A549 treated with CORT108297 at 1 μM for 4 hours (cell line): ENCODE measurements at places on chromosomes 1 and 21. TPM values are rescaled to one million over a fixed set of nuclear protein-coding genes. Genes with fewer than 3 reads are reported as not detected.

F13B gene
- total RNA-seq, result 0.05 to 0.08 TPM (median 0.06 TPM) in 4 of 5 replicates, not detected in the other

LEMD1 gene
- not detected in 5 replicates for total RNA-seq

FCRL2 gene
- not detected in 5 replicates for total RNA-seq

LPAR3 gene
- total RNA-seq, result 0.22 to 0.62 TPM (median 0.26 TPM) in 5 replicates

LIPI gene
- not detected in 5 replicates for total RNA-seq

LRRC3 gene
- total RNA-seq, result 1.3 to 2.3 TPM (median 2.1 TPM) in 5 replicates

SEC16B gene
- total RNA-seq, result 0.62 to 1.2 TPM (median 0.94 TPM) in 5 replicates

SLFNL1 gene
- 0.02 to 0.09 TPM (median 0.05 TPM) in 4 of 5 replicates, not detected in the other for total RNA-seq

ATAD3C gene
- total RNA-seq, result not detected in 5 replicates

SASS6 gene
- 3.5 to 4.9 TPM (median 4.5 TPM) in 5 replicates for total RNA-seq

SETDB1 gene
- total RNA-seq, result 20.7 to 27.7 TPM (median 23.5 TPM) in 5 replicates

CHRM3 gene
- total RNA-seq, result 0.02 to 0.22 TPM (median 0.14 TPM) in 4 of 5 replicates, not detected in the other

NBPF8 gene
- total RNA-seq, result 4.0 to 4.8 TPM (median 4.5 TPM) in 5 replicates

HES2 gene
- 2.2 to 4.6 TPM (median 4.1 TPM) in 5 replicates for total RNA-seq

RNF19B gene
- total RNA-seq, result 22.2 to 24.3 TPM (median 22.7 TPM) in 5 replicates

SHISAL2A gene
- total RNA-seq, result 0.12 to 0.31 TPM (median 0.21 TPM) in 3 of 5 replicates, not detected in the others

CYP4A22 gene
- not detected in 5 replicates for total RNA-seq

HMCN1 gene
- total RNA-seq, result 0.02 to 0.13 TPM (median 0.06 TPM) in 5 replicates

DNAI4 gene
- 0.43 to 1.8 TPM (median 0.65 TPM) in 5 replicates for total RNA-seq

PLCH2 gene
- 0.16 to 0.33 TPM (median 0.28 TPM) in 5 replicates for total RNA-seq

TFF2 gene
- total RNA-seq, result not detected in 5 replicates

AMY1C gene
- not detected in 5 replicates for total RNA-seq

GORAB gene
- 6.5 to 8.7 TPM (median 8.0 TPM) in 5 replicates for total RNA-seq

FABP3 gene
- not detected in 5 replicates for total RNA-seq

OLFM3 gene
- total RNA-seq, result not detected in 5 replicates

NTNG1 gene
- total RNA-seq, result not detected in 5 replicates

SPRR1A gene
- not detected in 5 replicates for total RNA-seq

YTHDF2 gene
- total RNA-seq, result 50.0 to 60.2 TPM (median 54.9 TPM) in 5 replicates

ZNF593OS gene
- total RNA-seq, result 0.09 to 0.47 TPM in 2 of 5 replicates, not detected in the others

DYRK1A gene
- total RNA-seq, result 9.5 to 13.2 TPM (median 10.9 TPM) in 5 replicates

DLGAP3 gene
- total RNA-seq, result 0.24 to 0.42 TPM (median 0.35 TPM) in 5 replicates

OR2L3 gene
- not detected in 5 replicates for total RNA-seq

SPATA21 gene
- 0.03 to 0.11 TPM (median 0.05 TPM) in 5 replicates for total RNA-seq

PLA2G2C gene
- total RNA-seq, result not detected in 5 replicates

CFAP107 gene
- not detected in 5 replicates for total RNA-seq

WNT4 gene
- total RNA-seq, result 0.17 to 0.26 TPM (median 0.23 TPM) in 5 replicates

FNDC10 gene
- total RNA-seq, result 5.8 to 9.6 TPM (median 9.2 TPM) in 5 replicates

RGS16 gene
- 0.18 to 0.29 TPM (median 0.25 TPM) in 5 replicates for total RNA-seq

KLF17 gene
- 0.27 to 0.50 TPM (median 0.34 TPM) in 5 replicates for total RNA-seq

TMEM269 gene
- 0.06 to 0.16 TPM (median 0.08 TPM) in 5 replicates for total RNA-seq

NR1I3 gene
- 0.06 to 0.15 TPM (median 0.08 TPM) in 3 of 5 replicates, not detected in the others for total RNA-seq

HPCAL4 gene
- total RNA-seq, result 0.23 to 0.36 TPM (median 0.25 TPM) in 5 replicates

LAPTM5 gene
- total RNA-seq, result 0.14 to 0.34 TPM (median 0.17 TPM) in 5 replicates

VHLL gene
- not detected in 5 replicates for total RNA-seq

GNG4 gene
- total RNA-seq, result 13.0 to 17.5 TPM (median 15.4 TPM) in 5 replicates

GON4L gene
- total RNA-seq, result 12.6 to 14.7 TPM (median 14.6 TPM) in 5 replicates

MGST3 gene
- total RNA-seq, result 201 to 236 TPM (median 213 TPM) in 5 replicates

ZNF683 gene
- total RNA-seq, result not detected in 5 replicates

TSPEAR gene
- total RNA-seq, result not detected in 5 replicates

GBP5 gene
- total RNA-seq, result 0.03 TPM in 2 of 5 replicates, not detected in the others

FMO1 gene
- total RNA-seq, result not detected in 5 replicates

GPR153 gene
- total RNA-seq, result 0.76 to 1.5 TPM (median 1.4 TPM) in 5 replicates

PEAR1 gene
- 7.8 to 11.1 TPM (median 9.9 TPM) in 5 replicates for total RNA-seq

PCSK9 gene
- 2.0 to 4.6 TPM (median 3.5 TPM) in 5 replicates for total RNA-seq

LHX4 gene
- 0.36 to 0.62 TPM (median 0.46 TPM) in 5 replicates for total RNA-seq

S1PR1 gene
- total RNA-seq, result 0.05 to 0.13 TPM (median 0.06 TPM) in 5 replicates
